ENCODE measurements at places on chromosomes 1 and 21.

DNA sequence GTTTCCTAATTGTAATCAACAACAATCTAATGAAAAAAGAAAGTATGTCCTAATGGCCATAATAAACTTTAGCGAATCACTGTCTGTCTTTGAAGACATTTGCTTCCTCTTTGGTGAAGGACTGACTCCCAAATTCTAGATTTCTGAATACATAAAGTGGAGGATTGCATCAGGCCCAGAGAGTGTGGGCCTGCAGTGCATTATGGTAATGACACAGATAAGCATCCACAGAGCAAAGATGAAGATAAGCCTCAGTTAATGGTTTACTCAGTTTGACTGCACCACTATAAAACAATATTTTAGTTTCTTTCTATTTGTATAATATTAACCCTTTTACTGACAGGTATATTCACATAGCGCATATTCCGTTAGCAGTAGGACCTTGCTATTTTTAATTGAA, 365.5 kb downstream of the KCTD3 start:
- no peak for DNase-seq

DNA sequence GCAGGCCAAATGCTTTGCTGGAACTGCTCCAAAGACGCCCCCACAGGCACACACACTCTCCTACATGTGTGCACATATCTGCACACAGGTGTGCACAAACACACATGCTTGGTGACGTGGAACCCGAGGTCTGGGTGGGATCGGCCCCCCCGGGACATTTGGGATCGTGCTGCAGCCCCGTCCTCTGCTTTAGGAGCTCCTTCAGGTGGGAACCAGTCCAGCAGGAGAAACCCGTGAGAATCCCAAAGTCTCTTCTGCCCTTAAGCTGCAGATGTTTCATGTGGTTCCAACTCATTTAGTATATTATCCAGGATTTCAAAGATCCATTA, 38.6 kb downstream of the UBE2G2 start:
- DNase-seq, result no peak

DNA sequence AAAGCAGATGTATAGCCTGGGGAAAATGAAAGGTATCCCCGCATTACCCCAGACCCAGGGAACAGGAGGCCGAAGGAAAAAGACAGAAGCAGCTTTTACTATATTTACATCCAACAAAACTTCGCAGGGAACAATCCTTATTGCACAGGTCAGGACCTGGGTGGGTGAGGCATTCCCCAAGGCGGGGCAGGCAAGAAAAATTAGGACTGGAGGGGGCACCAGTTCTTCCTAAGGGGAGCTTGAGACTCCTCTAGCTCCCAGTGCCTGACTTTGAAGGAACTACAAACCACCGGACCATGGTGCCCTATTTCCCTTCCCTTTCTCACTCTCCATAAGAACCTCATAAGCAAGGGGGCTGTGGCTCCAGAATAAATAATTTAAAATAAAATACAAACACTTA, 6.7 kb upstream of the GATAD2B start:
- DNase-seq, result no peak

DNA sequence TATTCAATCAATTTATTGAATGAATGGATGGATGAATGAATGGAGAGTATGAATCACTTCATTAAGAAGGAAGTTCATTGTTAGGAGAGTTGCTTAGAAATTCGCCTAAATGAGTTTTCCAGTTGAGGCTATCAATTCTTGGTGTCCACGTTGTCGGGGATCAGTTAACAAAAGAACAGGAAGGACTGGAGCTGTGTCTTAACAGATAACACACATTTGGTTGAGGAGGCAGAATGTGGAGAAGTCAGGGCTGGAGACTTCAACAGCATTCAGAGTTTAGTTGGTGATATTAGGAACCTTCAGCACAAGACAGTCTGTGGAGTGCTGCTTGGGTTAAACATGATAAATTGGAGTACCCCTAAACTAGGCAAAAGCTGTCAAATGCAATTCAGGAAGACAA, 33.7 kb downstream of the ZBTB18 start:
- no peak for DNase-seq

DNA sequence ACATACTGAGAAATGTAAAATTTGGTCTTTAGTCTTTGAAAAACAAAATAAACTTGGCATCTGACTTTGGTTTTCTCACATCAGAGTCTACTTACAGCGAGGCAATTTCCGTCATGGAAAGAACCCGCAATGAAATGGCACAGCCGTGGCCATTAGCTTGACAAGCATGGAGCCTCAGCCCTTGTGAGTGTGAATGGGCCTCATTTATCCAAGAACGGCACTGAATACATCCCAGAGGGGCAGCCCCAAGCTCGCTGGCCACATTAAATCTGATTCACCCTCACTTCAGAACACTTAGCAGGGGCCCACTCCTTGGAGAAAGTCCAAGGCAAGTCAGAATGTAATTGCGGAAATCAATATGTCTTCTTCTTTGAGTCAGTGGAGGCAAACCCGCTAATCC, 64.8 kb downstream of the ERG start:
- DNase-seq, result no peak

All from mesenchymal stem cell (in vitro differentiated cells and primary cell).